NCI-H146 (cell line): ENCODE measurements at places on chromosomes 2 and 18.

GRCh38 chr2:67790622-67791021, 272.2 kb downstream of the C1D start:
- DNase-seq: no peak

DNA sequence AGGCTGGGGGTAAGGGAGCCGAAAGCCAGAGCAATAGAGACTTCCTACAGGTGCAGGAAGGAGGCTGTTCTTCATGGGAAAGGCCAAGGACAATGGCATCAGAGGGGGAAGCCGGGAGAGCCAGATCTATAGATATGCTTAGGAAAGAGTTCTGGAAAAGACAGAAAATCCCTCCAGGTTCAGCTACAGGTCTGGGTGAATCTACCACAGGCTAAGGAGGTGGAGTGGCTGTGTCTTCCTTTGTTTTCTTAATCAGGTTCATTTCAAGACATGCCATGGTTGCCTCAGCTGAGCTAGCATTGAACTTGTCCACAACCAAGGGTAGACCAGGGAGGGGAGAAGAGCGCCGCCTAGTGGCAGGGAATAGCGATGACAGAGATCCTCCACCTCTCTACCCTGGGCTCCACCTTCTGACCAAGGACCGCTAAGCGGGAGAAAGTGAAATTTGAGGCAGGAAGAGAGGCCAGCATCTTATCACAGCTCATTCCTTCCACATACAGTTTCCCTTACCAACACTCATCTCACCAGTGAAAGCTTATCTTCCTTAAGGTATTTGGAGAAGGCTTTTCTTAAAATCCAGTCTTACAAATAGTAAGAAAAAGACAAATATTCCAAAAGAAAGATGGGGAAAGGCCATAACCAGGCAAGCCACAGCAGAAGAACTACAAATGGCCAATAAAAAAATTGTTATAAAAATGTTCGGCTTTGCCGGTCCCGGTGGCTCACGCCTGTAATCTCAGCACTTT, 74.2 kb downstream of the VIT start:
- DNase-seq: peak; percentile 22

- no peak for DNase-seq
These were observed 225.9 kb upstream of the CHST9 start for GRCh38 chr18:27411013-27411412.

DNA sequence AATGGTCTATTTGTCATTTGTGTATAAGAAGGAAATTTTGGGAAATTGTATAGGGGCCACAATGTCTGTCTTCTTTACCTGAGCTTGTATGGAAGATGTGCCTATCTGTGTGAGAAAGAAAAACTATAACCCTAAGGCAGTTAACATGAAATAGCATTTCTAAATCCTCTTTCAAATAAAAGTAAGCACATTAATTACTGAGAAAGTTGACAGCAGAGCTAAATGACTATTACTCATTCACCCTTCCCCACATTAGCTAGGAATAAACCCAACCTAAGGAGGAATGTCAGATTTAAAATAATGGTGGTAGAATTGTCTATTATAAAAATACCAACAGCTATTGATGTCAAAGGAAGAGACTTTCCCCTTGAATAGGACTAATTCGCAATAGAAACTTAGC, 56.2 kb downstream of the SLC38A11 start:
- DNase-seq: no peak

GRCh38 chr2:222311978-222312738, 13.4 kb upstream of the PAX3 start:
- no peak for DNase-seq

DNA sequence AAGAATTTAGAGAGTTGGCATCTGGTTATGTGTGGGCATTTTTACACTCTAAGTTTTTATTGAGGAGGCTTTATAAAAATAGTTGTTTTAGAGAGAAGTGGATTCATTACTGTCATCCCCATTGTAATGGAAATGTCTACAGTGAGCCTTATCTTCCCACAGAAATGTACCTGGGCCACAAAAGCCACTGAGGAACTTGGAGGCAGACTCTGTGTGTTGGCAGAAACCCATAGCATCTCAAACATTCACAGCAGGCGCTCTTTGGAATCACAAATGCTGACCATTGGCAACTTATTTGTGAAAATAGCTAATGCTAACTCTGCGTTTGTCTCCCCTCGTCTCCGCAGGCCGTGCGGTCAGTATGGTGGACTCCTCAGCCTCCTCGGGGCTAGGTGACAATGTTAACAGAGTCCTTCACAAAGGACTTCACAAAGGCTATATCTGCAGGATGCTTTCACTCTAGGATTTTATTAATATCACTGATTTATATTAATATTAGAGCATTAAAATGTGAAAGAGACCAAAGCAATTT, 689.1 kb upstream of the POU3F3 start:
- no peak for DNase-seq

DNA sequence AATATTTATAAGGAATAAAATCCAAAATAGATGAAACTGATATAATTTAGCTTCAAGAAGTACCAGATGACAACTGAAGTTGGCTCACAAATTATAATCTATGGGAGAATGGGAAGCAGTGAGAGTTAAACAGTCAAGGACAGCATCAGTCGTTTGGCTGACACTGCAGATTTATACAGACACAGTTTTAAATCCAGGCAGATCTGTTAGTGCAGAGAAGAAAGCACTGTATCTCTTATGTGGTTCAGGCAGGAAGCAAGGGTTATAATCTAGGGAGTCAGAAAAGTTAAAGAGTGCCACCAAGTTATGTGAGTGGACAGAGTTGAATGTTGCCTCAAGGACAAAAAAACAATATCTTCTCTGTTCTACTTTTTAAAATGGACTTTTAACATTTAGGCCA, 880.2 kb downstream of the TSN start:
- DNase-seq: no peak

GRCh38 chr2:88082781-88083180, 15.2 kb downstream of the SMYD1 start:
- no peak for DNase-seq

DNA sequence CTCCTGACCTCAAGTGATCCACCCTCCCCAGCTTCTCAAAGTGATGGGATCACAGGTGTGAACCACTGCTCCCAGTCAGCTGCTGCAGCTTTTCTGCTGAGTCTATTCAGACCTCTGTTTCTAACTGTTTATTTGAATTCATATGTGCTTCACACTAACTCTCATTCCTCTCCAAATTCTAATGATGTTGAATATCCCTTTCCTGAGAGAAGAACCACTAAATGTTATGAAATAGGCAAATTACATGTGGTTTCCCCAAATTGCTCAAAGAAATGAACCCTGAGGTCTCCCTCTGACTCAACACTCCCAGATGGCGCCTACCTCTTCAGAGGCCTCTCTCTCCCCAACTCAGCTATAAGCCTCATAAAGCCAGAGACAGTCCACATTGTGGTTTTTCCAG, 98.6 kb downstream of the IRS1 start:
- no peak for DNase-seq

DNA sequence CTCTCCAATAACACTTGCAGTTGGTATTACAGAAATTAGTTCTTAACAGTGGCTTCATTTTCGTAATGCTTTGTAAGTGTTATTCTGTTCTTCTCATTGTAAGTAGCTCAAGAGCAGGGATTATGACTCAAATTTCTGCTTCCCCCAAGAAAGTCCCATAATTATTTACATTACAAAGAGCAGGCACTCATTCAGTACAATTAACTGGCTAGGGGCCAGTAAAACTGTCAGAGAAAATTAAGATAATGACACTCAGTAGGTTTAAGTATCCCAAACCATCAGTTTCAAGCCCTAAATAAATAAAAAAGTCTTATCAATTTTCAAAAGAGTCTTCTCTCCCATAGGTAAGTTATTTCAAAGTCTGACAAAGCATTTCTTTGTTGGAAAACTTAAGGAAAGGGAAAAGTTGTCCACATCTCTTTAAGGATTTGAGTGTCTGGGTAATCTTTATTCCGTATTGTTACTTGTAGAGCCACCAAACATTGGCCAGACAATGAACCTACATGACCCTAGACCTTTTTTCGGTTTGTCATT, 137.1 kb downstream of the ARHGAP28 start:
- no peak for DNase-seq

GRCh38 chr2:187150670-187151069, 297.4 kb downstream of the CALCRL start:
- DNase-seq: no peak

- peak; percentile 50 for DNase-seq
These were observed 41.6 kb downstream of the PKDCC start for GRCh38 chr2:42089340-42089925.

- DNase-seq: no peak
These were observed 107.8 kb upstream of the REV1 start for GRCh38 chr2:99597616-99598015.

DNA sequence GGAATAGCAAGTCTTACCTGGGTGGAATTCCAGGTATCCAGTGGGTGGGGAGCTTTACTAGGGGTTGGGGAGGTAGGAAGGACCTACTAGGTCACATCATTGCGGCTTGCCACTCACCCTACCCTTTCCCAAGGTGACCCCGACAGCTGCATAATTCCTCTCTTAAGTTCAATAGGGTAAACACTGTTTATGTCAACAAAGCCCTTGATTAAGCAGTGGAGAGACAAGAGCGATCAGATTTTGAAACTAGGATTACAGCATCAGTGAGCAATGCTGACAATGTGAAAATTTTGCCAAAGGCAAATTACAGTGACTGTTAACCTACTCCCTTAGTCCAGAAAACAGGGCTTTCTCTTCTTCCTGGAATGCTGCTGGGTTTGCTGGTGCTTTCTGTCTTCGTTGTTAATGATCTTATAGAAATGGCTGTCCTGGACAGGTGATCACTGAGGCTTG, 14.5 kb downstream of the SLC19A3 start:
- no peak for DNase-seq

- no peak for DNase-seq
These were observed 41.5 kb downstream of the TSHZ1 start for GRCh38 chr18:75252136-75252535.

DNA sequence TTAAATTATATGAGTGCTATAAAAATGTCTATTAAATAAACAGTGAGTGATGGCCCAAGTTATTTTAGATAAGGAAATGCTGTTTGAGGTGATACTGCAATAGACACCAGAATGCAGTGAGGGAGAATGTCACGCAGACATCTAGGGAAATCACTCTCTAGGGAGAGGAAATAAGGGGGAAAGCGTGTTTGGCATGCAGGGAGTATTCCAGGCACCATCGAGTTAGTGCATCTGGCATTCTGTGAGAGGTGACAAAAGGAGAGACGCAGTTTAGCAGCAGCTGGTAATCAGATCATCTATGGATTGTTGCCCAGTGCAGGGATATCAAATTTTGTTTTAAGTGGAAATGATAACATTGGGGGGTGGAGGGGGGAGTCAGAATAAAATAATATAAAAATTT, 175.4 kb upstream of the NETO1 start:
- peak; percentile 82 for DNase-seq

GRCh38 chr2:125553768-125554167, 1102.2 kb upstream of the GYPC start:
- no peak for DNase-seq

DNA sequence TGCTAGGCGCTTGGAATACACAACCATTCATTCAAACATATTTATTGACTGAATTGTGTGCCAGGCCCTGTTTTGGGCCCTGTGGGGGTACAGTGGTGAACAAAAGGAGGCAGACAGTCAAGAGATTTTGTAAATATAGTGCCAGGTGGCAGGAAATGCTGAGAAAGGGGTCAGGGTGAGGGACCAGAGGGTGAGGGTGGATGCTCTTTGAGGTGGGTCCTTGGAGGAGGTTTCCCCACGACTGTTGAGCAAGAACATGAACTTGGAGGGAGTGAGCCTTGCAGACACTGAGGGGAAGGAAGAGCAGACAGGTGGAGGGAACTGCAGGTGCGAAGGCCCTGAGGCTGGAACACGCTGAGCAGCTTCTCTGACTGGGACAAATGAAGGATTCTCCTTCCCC, 40.7 kb downstream of the ODC1 start:
- no peak for DNase-seq
